Stimulated activated CD4-positive, alpha-beta T cell treated with anti-CD3 and anti-CD28 coated beads, Interleukin-1b, Interleukin-23, amount 100 ng/mL, for 1 hour (primary cell): ENCODE measurements at places on chromosomes 2 and 18.

GRCh38 chr2:25887624-25888242 lies 9.4 kb upstream of the ASXL2 start:
- no peak for DNase-seq

DNA sequence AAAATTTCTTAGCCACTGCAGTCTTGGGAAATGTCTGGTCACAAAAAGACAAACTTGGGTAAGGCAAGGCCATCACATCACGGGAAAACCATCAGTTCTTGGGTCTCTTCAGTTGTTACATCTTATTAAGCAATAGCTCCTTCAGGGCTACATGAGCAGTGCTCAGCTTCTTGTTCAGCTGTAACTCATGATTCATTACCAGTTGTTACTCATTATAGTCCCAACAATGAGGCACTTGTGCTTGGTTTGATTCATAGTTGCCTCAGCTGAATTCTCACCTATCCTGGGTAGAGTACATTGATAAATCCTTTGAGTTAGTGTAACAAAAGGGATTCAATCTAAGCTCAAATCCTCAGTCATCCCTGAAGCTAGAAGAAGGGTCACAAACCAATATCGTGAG lies 102.4 kb upstream of the DCC start:
- DNase-seq = no peak

GRCh38 chr18:62942578-62942977 lies 227.2 kb downstream of the PHLPP1 start:
- no peak for DNase-seq

DNA sequence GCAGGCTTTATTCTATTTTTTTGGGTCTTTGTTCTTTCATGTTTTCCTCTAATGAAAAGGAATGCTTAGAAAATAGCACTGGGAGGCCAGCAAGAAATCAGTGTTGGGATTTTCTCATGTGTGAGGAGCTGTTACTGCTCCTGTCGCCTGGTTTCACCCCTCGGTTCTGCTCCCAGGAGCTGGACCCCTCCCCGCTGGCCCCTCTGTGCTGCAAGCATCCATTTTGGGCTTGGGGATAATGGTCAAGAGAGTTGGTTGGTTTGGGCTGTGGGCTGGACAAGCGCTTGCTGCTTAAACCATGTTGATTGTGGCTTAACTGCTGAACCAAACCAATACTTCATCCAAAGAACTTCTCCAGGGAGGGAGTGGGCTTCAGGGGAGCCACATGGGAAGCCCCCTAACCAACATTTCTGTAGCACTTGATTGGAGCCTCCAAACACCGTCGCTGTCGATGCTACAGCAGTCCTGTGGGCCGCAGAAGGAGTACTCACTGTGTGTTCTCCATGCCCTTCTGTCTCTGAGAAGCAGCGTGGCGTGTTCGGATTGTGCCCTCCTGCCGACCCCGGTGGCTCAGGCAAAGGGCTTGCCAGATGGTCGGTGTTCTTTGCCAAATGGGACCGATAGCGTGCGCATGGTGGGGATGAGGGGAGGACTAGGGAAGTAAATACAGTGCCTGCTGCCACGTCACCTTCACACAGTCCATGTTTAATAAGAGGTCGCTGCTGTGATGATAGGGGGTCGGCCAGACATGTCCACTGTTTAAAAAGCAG lies 40.0 kb downstream of the AGAP1 start:
- no peak for DNase-seq

DNA sequence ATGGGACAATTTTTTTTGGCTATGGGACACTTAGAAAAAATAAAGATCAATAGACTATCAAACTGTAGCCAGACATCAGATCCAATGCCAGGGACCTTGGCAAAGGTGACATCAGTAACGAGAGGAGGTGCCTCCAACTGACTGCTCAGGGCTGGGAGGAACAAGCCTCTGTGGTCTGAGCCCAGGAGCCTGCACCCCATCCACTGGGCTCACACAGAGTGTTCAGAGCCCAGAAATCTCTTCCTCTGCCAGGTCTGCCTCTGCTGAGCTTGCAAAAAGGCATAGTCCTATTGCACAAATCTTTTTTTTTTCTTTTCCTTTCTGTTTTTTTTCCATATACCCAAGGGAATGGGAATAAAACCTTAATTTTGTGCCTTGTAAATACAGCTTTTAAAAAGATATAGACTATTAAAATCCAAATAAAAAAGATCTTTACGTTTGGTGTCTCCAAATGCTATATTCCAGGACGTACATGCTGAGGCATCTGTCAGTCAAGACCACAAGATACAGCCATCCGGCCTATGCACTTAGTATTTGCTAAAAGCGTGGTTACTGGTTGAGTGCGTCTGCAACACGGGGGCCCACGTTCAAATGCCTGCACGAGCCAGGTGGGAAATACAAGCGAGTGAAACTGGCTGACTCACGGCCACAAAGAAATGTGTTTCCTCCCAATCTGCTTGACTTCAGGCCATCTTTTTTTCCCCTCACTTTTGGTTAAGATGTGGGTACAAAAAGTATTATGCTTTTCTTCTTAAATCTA lies 7.8 kb upstream of the ARHGAP25 start:
- DNase-seq = peak; percentile 46

GRCh38 chr2:241961454-241961853 lies 91.9 kb downstream of the RTP5 start:
- DNase-seq = no peak
